ENCODE measurements at places on chromosomes 2 and 18.

DNA sequence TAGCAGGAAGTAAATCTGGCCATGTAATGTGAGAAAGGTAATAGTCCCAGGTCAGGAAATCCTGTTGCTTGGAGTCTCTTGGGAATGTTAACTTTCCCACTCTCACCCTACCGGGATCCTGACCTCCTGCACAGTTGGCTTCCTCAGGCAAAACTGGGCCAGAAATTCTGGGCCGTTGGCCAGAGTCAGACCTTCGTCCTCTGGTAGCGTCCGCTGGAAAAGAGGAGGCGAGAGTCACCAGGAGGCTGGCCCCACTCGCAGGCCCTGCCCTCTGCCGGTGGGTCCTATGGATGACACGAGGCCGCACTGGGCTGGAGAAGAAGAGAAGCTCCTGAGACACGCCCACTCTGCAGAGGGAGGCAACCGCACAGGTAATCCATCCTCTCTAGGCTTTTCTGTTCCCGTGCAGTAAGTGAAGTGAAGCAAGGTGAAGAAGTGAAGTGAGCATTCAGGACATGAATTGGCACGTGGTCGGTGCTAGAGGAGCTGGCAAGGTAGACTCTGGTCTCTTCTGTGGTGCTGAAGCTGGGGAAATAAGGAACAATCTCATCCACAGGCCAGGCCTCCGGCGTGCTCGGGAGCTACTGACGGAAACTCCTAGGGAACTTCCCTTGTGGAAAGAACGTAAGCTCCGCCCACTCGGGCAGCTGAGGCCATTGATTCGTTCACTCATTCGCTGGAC lies 182.7 kb upstream of the GLI2 start:
- no peak for DNase-seq

- no peak for DNase-seq
These were observed 99.4 kb downstream of the NEB start for GRCh38 chr2:151634736-151635467.

DNA sequence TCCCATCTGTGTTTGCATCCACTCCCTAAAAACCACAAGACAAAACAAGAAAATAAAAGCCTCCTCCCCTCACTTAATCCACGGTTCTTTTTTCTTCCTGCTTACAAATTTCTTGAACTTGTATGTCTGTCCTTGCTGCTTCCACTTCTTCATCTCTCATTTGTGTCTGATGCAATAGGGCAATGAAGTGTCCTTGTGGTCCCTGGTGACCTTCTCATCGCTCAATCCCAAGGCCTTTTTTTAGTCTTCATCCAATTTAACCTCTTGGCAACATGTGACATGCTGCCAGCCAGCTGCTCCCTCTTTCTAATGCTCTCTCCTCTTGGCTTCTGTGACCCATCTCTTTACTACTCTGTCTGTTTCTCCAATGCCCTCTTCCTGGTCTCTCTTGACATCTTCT lies 87.6 kb downstream of the SEMA4F start:
- DNase-seq = no peak

DNA sequence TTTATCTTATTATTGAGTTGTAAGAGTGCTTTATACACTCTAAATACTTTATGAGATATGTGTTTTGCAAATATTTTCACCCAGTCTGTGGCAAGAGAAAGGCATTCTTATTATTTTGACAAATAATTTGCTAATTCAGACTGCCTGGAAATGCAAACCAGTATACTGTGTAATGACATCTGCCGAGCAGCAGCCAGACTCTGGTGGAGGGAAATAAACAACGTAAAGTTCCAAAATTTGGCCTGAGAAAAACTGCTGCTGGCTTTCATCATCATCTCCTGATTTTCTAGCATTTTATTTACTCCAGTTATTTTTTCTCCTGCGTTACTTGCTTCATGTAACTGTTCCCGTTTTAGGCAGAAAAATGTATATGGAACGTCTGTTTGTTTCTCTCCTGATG lies 161.6 kb downstream of the RNF152 start:
- DNase-seq = no peak

DNA sequence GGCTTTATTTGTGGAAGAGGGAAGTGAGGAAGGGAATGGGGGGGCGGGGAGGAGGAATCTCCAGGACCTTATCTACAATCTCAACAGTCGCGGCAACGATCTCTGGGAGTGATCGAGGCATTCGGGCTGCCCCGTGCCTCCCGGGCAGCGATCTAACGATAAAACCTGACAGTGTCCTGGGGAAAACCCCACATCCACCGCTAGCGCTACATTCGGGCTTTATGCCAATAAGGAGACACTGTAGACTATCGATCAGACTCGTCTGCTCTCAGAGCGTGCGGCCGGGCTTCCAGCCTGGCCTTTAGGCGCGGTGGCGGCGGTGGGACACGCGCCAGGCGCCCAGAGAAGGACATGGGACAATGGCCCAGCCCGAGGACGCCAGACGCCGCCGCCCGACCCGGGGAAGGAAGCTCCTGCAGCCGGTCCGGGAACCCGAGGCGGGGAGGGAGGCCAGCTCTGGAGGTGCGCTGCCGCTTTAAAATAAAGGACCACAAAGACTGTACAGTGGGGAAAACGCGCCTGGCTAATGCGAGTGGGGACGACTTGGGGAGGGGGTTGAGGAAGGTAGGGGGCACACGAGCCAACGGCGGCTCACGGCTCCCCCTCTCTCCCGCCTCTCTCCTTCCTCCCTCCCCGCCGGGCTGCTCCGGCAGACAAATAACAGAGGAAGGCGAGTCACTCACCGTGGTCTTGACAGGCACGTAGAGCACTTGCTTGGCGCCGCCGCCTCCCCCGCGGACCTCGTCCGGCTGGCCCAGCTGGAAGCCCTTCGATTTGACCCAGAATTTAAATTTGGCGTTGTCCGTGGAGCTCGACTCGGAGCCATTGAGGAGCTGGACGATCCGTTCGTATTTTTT lies 2.2 kb downstream of the NOL4 start:
- DNase-seq = no peak

GRCh38 chr2:134429886-134430285 lies 176.0 kb downstream of the MGAT5 start:
- no peak for DNase-seq

Data from stimulated activated CD4-positive, alpha-beta T cell treated with anti-CD3 and anti-CD28 coated beads, Interleukin-15, amount 100 ng/mL, for 1 hour (primary cell).